NCI-H1930 (cell line): ENCODE measurements at places on chromosomes 3 and 15.

DNA sequence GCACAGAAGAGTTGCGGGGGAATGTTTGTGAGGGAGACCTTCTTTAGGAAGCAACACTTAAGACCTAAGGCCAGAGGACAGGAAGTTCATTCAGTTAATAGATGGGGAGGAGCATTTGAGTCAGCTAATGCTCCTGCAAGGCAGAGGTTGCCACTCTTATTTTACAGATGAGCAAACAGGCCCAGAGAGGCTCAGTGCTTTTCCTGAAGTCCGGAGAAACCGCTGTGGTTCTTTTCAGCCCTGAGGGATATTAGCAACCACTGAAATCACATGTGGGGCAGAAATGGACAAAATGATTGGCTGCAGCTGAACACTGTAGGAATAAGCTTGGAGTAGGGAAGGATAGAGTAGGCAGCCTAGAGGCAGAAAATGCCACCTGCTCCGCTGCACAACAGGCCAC, 33.3 kb upstream of the RTP4 start:
- no peak for DNase-seq

DNA sequence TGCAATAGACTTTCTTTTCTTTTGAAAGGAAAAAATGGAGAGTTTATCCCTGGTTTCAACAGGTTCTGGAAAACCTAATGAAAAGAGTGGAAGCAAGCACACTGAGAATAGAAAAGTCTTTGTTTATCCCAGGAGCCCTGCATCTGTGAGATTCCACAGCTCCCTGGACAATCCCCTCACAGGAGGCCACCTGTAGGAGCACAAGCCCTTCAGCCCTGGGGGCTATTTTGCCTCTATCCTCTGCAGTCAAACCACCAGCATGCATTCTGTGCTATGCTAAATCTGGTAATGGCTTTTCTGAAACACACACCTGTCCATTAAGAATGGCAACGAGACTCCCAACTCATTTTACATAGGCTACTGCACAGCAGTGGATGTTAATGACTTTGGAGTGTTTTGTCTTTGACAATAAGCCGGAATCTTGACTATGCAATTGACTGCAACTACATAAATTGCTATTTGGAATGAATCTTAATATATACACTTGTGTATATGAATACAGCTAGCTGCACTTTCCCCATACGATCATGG, 369.4 kb downstream of the NR2F2 start:
- peak; percentile 51 for DNase-seq

DNA sequence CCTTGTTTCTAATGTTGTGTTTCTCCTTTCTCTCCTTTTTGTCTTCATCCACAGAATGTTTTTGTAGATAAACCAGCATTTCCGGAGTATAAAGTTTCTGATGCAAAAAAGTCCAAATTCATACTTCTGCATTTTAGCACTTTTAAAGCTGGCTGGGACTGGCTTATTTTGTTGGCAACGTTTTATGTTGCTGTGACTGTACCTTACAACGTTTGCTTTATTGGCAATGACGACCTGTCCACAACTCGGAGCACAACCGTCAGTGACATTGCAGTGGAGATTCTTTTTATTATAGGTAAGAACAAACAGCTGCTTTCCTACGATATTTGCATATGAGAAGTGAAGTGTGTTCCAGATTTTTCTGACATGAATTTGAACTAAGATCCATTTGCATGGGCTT, 199.4 kb downstream of the KCNH8 start:
- no peak for DNase-seq

GRCh38 chr15:100810831-100811230, 68.8 kb upstream of the ALDH1A3 start:
- no peak for DNase-seq

- peak; percentile 14 for DNase-seq
These were observed 6.0 kb downstream of the SNRPA1 start for GRCh38 chr15:101288905-101289513.
